ENCODE measurements at places on chromosomes 6 and 20.

DNA sequence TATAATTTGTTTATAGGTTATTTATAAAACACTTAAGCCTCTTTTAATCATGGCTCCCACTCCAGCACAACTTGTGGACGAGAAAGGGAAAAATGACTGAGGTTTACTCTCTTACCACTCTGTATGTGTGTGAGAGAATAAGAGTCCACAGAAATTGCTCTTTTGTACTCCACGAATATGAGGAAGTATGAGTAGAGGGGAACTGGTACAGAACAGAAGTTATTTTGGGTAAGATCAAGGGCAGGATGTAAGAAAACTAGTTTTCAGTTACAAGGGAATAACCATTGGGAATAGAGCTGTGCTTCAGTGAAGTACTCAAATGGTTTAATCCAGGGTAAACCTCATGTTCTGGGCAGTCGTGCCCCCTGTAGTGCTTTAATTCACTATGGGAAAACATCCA lies 72.6 kb downstream of the REV3L start:
- DNase-seq: no peak

DNA sequence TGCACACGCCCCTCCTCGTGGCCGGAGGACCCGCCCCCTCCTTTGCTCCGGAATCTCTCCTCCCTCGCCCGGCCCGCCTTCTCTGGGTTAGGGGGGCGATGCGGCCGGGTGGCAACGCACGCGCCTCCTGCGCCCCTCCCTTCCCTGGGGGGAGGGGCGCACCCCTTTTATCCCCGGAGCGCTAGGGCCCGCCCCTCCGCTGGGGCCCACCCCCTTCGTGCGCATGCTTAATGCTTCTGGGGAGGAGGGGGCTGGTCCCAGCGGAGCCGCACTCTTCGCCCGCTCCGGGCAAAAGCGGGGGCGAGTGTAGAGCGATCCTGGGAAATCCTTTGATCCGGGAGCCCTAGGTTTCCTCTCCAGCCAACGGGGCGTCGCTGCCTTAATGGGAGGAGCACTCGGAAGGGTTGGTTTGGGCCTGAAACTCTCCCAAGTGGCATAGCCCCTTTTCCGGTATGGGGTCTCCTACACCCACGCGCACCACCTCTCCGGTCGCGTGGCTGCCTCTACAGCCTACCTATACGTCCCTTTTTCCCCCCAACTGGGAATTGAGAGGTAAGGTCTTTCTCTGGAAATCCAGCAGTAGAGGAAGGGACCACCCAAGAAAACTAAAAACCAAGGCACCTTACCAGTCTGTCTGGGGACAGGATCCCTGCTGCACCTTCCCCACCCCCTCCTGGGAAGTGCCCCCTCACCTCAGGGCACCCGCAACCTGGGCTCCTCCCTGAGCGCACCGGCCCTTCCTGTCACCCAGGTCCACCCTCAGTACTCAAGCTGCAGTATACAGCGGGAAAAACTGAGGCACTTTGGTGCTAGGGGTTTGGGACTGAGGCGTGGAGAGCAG lies 2.1 kb downstream of the SOX12 start:
- DNase-seq: peak; percentile 61

DNA sequence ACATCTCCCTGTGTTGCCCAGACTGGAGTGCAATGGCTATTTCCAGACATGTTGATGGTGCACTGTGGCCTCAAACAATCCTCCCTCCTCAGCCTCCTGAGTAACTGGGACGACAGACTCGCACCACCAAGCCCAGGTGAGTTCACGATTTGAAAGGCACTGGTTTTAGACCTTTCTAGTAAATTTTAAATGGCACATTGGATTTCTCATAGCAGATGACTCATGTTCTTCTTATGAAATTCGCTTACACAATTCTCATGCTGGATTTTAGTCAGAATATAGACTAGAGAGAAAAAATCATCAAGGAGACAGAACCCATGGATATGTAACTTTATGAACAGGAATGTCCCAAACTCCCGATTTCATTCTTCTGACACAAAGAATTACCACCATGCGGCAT lies 18.1 kb upstream of the PXDC1 start:
- no peak for DNase-seq

DNA sequence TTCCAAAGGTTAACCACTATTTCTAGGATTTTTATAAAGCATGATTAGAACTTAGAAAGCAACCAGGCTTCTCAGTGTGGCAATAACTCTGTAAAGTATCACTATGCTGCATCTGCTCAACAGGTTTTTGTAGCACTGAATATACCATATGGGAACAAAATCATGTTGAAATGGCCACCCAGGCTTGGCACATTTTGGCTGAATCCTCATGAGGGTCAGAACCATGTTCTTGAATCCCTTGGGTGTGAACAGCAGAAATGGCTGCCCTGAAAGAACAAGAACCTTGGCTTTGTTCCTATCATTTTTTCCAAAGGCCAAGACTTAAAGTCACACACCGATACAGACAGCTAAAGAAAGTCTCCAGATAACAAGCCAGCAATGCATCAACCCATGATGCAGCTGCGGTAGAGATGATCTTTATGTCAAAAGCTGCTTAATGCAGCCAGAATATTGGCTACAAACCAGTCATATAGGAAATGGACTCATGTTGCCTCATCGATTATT lies 283.0 kb upstream of the NOX3 start:
- DNase-seq: no peak

DNA sequence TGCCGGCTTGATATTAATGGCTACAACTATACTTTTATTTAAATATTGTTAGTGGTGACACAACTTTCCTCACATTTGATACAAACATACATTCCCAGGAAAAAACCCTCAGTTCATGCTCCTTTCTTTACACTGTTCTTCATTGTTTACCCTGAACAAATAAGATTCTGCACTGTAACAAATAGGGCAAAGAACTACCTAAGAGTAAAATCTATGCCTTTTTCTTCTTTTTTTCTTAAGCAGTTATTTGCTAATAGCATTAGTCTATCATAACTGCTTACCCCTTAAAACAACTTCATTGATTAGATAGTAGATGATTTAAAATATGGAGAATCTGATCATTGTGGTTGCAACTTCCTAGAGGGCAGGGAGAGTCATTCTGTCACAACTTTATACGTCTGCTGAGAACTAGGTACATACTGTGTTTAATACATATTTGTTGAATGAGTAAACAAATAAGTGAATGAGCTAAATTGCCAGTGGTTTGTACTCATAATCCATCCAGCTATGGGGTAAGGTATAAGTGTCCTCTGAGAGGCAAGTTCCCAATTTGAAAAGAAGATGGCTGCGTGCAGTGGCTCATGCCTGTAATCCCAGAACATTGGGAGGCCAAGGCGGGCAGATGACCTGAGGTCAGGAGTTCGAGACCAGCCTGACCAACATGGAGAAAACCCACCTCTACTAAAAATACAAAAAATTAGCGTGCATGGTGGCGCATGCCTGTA lies 161.0 kb downstream of the CDK19 start:
- DNase-seq: no peak

DNA sequence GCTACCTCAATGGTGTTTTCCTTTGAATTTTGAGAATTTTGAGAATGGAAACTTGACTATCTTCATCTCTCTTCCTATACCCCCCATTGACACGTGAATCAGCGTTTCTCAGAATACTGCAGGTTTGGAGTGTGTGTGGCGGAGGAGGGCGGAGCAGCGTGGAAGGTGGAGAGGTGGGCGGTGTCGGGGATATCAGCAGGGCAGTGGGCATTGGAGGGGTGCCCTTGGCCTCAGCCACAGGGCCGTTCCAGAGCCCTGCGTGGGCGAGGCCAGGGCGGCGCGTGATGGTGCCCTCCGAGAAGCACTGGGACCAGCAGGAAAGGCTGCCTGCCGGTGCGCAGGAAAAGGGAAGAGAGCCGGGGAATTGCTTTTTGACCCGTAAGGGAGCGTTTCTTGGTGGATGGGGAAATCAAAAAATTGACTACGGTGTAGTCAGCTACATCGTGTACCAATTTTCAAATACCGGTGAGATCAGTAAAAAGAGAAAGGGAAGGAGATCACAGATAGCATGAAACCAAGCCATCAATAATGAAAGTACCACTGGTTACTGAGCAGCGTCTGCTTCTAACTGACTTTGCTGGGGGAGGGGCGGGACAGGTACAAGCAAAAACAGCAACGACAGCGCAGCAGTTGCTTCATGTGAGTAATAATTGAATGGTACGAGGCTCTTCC lies 82.7 kb upstream of the DUSP22 start:
- DNase-seq: no peak

DNA sequence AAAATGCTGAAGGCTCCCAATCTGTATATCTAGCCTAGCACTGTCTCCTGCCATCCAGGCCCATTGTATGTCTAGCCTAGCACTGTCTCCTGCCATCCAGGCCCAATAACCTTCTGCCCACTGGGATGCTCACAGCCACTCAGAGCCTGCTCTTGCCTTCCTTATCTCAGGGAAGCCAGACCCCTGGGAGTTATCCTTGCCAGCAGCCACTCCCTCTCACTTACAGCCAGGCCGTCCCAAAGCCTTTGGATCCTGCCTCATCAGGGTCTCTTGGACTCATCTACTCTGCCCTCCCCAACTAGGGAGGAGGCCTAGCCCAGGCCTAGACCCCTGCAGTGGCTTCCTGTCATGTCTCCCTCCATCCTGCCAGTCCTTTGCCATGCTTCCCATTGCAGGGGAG lies 37.3 kb downstream of the KIF3B start:
- no peak for DNase-seq

DNA sequence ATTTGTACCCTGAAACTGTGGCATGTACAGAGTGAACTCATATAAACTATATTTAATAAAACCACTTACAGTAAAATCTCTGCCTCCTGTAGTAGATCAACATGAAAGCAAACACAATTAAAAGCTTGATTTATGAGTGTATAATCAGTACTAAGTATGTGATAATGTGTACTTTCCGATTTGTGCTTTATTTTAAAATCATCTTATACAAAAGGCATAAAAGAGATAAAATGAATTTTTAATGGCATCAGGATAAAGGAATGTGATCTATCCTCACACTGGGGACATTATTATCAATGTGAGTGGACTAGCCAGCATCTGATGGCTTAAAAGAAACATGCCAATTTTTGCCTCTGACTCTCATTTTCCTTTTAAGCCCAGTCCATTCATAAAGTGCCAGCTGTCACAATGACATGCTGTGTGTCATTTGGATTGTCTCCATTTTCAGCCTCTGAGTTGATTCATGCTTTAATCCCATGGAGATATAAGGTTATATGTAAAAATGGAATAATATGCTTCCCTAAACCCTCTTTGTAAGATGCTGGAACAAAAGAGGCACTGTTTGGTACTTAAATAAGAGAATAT lies 831.6 kb upstream of the EYS start:
- no peak for DNase-seq

DNA sequence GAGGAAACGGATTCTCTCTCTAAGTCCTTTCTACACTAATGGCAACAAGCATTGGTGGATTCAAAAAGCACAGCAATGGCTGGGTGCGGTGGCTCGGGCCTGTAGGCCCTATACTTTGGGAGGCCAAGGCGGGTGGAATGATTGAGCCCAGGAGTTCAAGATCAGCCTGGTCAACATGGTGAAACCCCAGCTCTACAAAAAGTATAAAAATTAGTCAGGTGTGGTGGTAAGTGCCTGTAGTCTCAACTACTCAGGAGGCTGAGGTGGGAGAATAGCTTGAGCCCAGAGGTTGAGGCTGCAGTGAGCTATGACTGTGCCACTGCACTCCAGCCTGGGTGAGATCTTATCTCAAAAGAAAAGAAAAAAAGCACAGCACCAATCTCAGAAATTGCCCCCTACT lies 19.3 kb downstream of the PAQR8 start:
- DNase-seq: no peak

DNA sequence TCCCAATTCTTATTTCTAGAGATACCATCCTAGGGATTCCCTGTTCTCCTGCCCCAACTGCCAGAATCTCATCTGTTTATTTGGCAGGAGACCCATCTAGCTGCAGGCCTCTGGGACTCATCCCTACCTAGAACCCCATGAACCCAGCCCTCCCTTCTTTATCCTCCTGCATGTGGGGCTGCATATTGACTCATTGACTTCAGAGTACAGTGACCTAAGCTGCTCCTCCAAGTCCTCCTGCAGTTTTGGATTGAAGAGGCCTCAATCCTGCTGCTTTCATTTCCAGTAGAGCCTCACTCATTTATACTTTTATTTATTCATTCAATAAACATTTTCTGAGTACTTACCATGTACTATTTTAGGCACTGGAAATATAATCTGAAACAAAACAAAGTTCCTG lies 11.6 kb downstream of the TMEM200A start:
- no peak for DNase-seq

DNA sequence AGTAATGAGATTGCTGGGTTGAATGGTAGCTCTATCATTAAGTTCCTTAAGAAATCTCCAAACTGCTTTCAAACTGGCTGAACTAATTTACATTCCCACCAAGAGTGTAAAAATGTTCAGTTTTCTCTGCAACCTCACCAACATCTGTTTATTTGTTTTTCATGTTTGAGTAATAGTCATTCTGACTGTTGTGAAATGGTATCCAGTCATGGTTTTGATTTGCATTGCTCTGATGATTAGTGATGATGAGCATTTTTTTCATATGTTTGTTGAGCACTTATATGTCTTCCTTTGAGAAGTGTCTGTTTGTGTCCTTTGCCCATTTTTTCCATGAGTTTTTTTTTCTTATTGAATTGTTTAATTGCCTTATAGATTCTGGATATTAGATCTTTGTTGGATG lies 24.9 kb downstream of the DEFB125 start:
- DNase-seq: no peak

DNA sequence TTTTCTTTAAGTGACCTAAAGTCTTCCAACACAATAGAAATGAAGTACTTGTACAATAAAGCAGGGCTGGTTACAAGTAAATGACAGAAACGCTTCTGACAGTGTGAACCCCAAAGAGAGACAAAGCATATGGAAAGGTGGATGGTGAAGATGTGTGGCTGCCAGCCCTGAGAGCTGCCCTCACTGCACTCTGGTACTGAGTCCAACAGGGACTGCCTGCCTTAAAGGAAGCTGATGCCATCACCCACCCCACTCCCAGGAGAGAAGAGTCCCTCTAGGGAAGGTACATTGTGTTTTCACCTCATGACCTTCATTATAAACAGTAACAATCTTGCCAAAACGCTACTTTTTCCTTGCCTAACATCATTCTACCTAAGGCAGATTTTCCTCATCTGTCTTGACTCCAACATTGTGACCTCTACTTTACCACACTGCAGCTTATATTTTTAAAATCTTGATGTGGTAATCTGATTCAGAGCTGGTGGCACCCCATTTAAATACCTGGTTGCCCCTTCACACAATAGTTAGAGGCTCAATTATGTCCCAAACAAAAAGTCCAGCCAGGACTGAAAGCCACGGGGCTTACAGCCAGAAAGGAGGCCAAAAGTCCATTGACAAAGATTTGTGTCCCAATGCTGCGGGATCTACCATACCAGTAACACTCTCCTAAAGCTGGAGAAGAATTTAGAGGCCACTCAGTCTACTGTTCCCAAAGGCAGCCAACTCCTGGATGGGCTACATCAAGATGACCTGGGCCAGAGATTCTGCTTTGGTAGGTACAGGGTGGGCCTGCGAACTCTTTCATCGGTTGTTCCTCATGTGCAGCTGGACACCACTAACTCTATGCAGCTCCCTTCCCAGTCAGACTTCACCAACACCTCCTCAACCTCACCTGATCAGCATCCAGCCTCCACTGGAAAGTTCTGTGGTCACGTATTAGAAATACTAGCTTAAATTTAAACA lies 4.4 kb downstream of the APMAP start:
- DNase-seq: no peak

Measured in stimulated activated CD8-positive, alpha-beta memory T cell treated with anti-CD3 and anti-CD28 coated beads, Interleukin-4, amount 100 ng/mL, for 24 hours (primary cell).